Anterior cingulate cortex (tissue), 58 donors: ENCODE measurements at places on chromosomes 1 and 21.

GRCh38 chr1:43358121-43358745, 548 bp upstream of the CDC20 start:
- no peak for DNase-seq

GRCh38 chr1:219568733-219569132, 44.2 kb downstream of the ZC3H11B start:
- DNase-seq: no peak

GRCh38 chr1:66981679-66982078, 56.9 kb downstream of the MIER1 start:
- DNase-seq: no peak

DNA sequence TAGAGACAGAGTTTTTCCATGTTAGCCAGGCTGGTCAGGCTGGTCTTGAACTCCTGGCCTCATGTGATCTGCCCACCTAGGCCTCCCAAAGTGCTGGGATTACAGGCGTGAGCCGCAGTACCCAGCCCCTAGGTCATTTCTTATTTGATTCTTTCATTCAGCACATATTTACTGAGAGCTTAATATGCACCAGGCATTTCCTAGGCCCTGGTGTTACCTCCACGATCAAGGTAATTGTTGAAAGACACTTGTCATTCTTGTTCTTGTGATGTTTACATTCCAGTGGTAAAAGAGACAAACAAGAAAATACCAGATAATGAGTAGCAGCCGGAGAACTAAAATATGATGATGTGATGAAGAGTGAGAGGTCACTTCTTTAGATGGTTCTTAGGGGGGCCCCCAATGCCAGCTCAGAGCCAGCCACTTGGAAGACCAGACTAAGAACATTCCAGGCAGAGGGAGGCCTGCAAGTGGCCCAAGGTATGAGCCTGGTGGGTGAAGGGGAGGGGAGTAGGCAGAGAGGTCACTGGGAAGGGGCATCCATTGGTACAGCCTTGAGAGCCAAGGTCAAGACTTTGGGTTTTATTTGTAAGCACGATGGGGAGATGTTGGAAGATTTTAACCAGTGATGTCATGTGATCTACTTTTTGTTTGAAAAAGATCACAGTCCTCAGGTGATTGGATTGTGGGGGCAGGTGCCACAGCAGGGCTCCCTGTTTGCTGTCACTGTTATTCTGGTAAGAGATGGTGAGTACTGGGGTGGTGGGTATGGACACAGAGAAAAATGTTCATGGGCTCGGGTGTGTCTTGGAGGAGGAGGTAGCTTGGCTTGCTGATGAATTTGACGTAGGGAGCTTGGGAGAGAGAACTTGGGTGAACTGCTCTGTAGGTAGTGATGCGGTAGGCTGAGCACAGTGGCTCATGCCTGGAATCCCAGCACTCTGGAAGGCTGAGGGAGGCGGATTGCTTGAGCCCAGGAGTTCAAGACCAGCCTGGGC, 18.7 kb downstream of the UBE2Q1 start:
- DNase-seq: no peak

DNA sequence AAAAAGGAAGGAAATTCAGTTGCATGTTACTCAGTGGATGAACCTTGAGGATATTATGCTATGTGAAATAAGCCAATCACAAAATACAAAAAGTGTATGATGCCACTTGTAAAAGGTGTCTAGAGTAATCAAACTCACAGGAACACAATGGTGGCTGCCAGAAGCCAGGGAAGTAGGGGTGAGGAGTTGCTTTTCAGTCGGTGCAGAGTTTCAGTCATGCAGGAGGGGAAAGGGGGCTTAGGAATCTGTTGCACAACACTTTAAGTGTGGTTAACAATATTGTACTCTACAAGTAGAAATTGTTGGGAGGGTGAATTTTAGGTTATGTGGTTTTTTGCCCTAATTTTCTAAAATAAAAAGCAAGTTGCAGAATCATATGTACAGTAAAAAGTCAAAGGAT, 184.2 kb upstream of the RAB4A start:
- DNase-seq: no peak

- DNase-seq: no peak
Observed at GRCh38 chr1:230350208-230350921, 75.8 kb downstream of the PGBD5 start.

- no peak for DNase-seq
Observed at GRCh38 chr1:232178191-232178590, 451.7 kb downstream of the SIPA1L2 start.

GRCh38 chr1:186882372-186883134, 53.8 kb downstream of the PLA2G4A start:
- no peak for DNase-seq

GRCh38 chr1:182680901-182681567, 3.4 kb downstream of the RGS8 start:
- DNase-seq: no peak

- DNase-seq: no peak
Observed at GRCh38 chr1:200429221-200429751, 19.4 kb upstream of the ZNF281 start.
